H1 (cell line): ENCODE measurements at places on chromosomes 5 and 9.

- DNase-seq = no peak
These were observed 148.7 kb downstream of the FOCAD start for GRCh38 chr9:20832775-20833174.

DNA sequence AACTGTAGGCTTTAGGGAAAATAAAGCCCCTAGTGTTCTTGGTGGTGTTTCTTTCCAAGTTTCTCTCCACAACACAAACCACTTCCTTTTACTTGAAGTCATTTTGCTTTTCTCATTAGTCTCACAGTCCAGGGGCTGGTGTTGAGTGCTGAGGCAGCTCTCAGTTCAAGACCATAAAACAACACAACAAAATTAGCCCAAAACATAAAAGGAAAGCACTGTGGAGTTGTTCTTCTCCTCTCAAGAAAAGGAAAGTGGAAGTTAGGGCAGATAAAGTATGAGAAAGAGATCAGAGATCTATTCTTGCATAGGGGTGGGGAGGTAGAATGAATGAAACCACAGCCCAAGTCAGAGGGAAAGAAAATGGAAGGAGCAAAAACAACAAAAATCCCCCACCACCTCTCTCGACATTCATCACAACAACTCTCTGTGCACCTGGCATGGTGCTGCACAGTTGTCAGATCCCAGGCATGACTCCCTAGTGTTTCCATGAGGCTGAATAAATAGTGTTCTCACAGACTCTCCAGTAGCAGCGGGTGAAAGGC, 569.9 kb downstream of the RAB3C start:
- no peak for DNase-seq

GRCh38 chr9:93676310-93677047, 100.1 kb downstream of the PHF2 start:
- DNase-seq = no peak

- DNase-seq = no peak
These were observed 36.9 kb downstream of the LMX1B start for GRCh38 chr9:126650404-126651341.

- no peak for DNase-seq
These were observed 30.3 kb upstream of the TRAF1 start for GRCh38 chr9:120956862-120957261.

GRCh38 chr5:176514244-176514950, 22.8 kb downstream of the RNF44 start:
- no peak for DNase-seq

DNA sequence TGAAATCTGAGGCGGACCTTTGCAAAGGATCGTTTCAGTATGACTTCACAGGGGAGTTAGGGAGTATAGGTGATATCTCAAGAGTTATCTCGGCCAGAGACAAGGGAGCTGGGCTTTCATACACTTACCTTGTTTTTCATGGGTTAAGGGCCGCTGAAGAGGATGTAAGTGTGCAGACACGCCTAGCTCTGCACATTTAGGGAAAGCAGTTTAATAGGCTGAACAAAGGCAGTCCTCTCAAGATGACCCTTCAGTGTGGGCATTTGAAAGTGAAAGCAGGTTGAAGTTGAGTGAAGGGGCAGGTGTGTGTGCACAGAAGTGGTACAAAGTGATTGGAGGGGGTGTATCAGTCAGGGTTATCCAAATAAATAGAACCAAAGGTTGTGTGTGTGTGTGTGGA, 33.1 kb upstream of the PRXL2C start:
- DNase-seq = no peak
